ENCODE measurements at places on chromosomes 13 and 19. TPM values are rescaled to one million over a fixed set of nuclear protein-coding genes. Genes with fewer than 3 reads are reported as not detected.

GRCh38 chr13:70249332-70250064 is 141.2 kb upstream of the KLHL1 start:
- peak; percentile 61 for DNase-seq

GRCh38 chr19:31416548-31416947 is 67.3 kb upstream of the TSHZ3 start:
- no peak for DNase-seq

DNA sequence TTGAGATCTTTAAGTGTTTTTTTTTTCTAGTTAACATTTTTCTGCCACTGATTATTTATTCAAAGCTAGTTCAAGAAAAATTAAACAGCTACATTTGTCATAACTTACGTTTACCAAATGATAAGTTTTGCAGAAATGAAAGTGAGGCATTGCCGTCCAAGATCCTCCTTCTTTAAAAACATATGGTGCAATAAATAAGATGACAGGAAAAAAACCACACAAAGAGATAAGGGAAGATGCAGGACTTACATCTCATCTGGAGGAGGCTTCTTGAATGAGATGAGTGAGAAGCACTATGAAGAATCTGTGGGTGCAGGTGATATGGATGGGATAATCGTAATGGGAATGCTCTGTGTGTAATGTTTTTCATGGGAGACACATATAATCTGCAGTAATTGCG is 12.4 kb downstream of the TNFSF13B start:
- no peak for DNase-seq

Gene SAMD1
- 54.7 TPM for total RNA-seq

Gene ZNF649
- 8.8 TPM for total RNA-seq
